ENCODE measurements at places on chromosomes 7 and 10.
A peak's percentile ranks its signal among the peaks of the same experiment; 100 is the strongest.

DNA sequence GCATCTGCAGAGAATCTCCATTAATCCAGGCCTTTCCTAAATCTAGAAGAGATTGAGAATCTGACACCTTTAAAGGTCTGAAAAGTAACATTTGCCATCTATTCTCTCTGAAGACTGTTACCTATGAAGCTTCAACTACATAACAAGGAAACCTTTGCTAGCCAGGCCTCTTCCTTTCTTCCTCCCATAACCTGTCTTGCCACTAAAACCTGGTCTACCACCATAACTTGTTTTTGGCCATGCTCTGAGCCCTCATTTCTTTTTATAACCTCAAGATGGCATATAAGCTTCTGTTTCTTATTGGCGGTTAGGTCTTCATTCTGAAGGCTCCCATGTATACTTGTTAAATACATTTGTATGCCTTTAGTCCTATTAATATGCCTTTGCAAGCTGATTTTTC is 348.4 kb upstream of the MEOX2 start:
- no peak for DNase-seq

GRCh38 chr7:116290740-116291139 is 80.4 kb downstream of the TES start:
- no peak for DNase-seq

DNA sequence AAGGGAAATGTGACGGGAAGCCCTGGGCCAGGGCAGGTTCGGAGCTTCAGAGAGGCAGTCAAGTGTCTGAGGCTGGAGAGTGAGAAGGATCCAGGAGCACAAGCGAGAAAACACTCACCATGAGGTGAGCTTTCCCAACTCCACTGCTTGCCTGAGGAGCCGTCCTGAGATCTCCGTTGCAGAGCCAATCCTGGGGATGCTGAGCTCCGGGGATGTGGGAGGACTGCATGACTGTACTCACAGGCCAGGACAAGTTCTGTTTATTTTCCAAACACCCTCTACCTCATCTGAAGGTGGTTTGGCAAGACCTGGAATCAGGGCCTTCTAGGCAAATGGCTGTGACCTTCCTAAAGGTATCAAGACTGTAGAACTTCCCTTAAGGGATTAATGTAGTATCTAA is 38.7 kb downstream of the GLI3 start:
- DNase-seq: no peak

DNA sequence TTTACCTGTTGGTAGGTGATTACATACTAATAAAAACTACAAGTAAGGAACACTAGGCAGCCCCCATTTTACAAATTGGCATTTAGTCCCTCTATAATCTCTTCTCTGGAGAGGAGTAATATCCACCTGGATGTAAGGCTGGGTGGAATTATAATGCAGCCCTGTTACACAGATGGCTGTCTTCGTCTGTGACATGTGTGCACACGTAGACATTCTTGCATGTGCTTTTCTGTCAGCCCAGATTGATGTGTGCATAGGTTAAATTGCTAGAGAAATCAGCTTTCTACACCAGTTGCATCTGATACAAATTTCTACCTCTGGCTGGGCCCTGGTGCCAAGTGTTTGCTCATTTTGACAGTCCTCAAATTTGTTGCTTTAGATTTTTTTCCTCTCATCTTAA is 715.9 kb downstream of the AUTS2 start:
- no peak for DNase-seq

- DNase-seq: no peak
These were observed 440.8 kb downstream of the HTR7 start for GRCh38 chr10:90417029-90417428.

DNA sequence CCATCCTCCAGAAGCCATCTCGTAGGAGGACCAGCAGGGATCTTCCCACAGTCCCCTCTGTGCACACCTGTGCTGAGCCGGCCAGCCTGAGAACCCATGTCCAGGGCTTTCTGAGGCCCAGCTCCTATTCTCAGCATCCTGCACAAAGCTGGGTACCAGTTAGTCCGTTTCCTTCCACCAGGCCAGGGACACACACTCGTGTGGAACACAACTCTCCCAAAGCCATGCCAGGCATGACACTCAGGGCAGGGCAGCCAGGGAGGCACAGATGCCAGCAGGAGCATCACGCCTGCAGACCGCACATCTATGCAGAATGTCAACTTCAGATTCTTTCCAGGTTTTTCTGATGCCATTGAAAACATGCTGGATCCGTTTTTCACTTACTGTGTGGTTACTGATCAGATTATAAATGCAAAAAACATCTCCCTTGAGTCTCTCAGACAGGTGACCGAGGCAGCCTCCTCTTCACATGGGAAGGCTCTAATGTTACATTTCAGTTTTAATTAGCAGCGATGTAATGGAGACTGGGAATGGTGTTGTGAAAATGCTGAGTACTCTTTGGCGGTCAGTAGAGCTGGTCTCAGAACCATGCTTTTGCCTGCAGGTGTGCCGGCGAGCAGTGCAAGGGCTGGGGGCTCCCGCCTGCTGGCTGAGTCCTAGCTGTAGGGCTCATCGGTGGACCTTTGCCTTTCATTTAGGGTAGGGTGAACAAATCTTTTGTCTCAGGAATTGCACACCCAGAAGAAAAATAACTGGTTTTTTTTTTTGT is 3.3 kb upstream of the SUN1 start:
- DNase-seq: no peak

GRCh38 chr10:6751363-6751762 is 171.3 kb upstream of the PRKCQ start:
- no peak for DNase-seq

DNA sequence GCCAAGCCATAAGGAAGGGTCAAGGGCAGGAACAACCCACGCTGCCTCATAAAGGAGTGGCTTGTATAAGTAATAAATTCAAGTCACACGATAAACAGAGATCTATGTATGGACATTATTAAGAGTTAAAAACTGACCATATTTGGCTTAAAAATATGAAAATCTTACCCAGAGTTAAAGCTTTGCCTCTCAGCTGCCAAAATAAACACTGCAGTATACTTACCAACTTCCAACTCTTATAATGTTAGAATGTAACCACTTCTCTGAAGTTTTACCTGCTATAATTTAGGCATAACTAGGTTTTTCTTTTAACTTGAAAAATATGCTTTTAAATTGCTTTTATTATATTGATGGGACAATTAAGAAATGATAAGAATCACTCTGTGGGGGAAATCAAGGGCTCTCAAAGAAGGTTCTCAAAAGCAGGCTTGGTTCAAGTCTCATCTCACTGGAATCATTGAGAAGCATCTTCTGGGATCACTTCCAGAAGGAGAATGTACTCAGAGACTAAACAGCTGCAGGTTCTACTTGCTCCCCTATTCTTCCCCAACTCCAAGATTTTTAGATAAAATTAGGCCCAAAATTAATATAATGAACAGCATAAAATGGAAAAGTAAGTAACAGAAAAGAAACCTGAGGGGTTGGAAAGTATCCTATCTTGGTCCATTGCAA is 16.1 kb upstream of the CAV2 start:
- DNase-seq: no peak

GRCh38 chr10:125859128-125859817 is 21.8 kb downstream of the DHX32 start:
- no peak for DNase-seq

DNA sequence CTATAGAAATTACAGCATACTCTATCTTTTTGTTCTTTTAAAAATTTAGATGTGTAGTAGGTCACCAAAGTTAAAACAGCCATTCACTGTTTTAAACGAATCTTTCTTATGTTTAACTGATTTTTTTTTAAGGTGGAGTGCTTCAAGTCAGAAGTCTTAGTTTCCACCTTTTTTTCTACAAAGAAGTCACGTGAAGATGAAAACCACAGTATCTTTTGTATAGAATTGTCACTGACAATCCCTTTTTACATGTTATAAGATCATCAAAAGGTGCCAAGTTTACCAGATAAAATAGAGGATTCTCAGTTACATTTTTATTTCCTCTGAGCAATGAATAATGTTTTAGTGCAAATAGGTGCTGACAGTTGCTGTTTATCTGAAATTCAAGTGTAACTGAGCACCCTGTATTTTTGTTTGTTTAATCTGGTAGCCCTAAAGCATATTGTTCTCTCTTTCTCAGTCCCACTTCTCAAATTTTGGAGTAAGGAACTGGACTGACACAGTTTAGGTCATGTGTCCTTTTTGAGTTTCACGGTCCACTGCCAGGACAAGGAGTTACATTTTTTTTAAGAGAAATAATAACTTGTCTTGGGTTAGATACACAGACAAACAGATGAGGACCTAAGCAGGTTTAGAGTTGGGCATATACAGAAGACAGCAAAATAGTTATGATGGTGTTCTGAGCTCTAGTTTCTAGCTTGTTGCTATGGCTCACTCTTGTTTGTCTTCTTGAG is 233.2 kb upstream of the MBL2 start:
- DNase-seq: no peak

- no peak for DNase-seq
These were observed 240.3 kb downstream of the SEC23IP start for GRCh38 chr10:120132811-120133210.

- no peak for DNase-seq
These were observed 380.9 kb upstream of the SEMA3C start for GRCh38 chr7:81299711-81300110.

DNA sequence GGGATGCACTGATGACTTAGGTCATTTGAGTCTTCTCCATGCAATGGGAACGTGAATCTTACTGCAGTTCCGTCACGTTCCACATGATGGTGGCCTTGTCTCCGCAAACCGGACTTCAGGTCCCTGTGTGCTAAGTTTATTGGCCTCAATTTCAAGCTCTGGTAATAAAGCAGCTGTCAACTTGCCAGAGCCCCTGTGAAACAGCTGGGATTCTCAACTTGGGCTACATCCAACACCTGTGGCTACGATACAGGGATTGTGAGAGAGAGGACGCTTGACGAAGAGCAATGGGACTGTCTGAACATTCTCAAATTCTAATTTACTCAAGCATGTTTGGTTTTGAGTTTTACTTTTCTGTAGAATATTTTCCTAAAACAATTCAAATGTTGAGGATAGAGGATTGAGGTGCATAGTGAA is 174.2 kb downstream of the PTN start:
- DNase-seq: no peak

- DNase-seq: no peak
These were observed 38.0 kb upstream of the TARP start for GRCh38 chr7:38311329-38311937.

- DNase-seq: no peak
These were observed 71.7 kb upstream of the ADAM12 start for GRCh38 chr10:126459878-126460481.

DNA sequence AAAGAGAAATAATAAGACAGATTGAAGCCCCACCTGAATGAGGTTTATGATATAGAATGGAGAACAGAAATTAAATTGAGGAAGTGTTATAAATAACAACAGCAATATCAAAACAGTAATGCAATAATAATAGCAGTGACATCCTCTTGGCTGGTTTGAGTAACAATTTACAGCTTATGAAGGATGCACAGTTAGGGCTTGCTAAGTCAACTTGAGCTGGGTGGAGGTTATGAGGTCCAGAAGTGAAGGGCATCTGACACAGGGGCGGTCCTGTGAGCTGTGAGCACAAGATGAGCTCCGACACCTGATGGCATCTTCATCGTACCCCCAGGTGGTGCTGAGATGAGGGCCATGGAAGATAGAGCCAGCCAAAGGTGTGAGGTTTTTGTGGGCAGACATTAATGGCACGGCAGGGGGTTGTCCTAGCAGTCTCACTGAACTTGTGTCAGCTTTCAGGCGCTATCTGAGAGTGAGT is 30.5 kb downstream of the ARHGAP22 start:
- no peak for DNase-seq

GRCh38 chr7:28067171-28067570 is 113.4 kb downstream of the JAZF1 start:
- no peak for DNase-seq

- DNase-seq: no peak
These were observed 208.2 kb downstream of the SNX13 start for GRCh38 chr7:17732083-17732482.

- DNase-seq: no peak
These were observed 72.6 kb downstream of the OSBPL3 start for GRCh38 chr7:24907311-24907886.

- DNase-seq: no peak
These were observed 161.9 kb upstream of the MEOX2 start for GRCh38 chr7:15848362-15848761.

DNA sequence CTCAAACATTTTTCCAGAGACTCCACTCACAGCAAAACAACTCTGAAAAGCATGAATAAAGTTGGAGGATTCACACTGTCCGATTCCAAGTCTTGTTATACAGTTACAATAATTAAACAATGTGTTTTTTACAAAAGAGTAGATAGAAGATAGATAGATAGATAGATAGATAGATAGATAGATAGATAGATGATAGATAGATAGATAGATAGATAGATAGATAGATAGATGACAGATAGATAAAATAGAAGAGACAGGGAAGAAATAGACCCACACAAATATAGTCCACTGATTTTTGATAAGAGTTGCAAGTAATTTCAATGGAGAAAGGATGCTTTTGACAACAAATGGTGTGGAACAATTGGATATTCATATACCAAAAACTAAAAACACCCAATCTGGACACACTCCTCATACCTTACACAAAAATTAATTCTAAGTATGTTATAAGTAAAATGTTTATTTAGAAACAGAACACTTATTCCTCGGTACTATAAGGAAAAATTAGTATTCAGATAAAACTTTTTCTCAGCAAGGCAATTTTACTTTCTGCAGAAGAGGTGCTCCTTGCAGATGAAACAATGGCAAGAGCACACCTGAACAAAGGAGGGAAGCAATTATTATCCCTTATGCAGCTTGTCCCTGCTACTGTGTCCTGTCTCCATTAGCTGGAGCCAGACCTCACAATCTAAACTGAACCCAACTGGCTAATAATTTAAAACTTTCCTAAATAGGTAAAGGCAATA is 5.7 kb upstream of the TAS2R39 start:
- DNase-seq: no peak

DNA sequence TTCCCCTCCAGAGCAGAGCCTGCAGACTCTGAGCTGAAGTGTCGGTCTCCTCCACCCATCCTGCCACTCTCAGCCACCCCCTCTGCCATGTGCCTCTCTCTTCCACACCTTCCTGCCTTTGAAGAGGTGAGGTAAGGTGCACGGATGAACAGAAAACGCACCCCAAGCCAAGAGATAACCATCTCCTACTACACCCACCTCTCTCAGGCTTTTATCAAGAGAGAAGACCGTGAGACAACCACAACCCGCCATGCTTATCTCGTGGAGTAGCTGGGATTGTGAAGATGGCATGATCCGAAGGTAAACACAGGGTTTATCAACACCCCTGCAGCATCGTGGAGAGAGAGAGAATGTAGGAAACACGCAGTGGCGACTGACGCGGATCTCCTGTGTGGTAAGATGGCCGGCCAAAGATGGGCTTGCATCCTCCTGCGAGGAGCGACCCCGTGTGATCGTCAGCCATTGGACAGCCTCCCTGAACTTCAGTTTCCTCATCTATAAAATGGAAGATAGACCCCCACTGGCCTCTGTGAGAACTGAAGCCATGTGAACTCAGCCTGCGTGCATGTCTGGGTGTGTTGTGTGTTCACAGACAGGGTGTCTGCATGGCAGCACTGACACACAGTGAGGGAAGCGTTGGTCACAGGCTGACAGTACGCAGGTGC is 219.0 kb downstream of the DIP2C start:
- DNase-seq: no peak

- peak; percentile 60 for DNase-seq
These were observed 46.1 kb downstream of the PTPRN2 start for GRCh38 chr7:158541346-158542010.

Data from KG1 (cell line).